ENCODE measurements at places on chromosomes 13 and 19.

GRCh38 chr19:12092956-12093355 lies 28.4 kb downstream of the ZNF844 start:
- no peak for DNase-seq

DNA sequence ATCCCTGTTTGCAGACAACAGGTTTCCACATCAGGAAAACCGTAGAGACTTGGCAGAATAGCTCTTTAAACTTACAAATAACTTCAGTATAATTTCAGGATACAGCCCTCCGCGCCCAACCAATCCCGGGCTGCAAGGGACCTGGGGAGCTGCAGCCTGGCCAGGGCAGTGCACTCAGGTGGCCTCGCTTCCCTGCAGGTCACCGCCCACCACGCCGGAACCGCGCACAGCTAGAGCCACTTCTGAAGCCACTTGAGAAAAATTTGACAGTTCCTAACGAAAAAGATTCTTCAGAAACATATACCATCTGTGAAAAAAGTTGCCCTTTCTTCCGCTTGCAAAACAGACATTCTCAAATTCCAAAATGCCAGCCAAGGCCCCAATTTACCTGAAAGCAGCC lies 11.1 kb downstream of the ZNF91 start:
- no peak for DNase-seq

GRCh38 chr13:97189928-97190327 lies 32.2 kb upstream of the MBNL2 start:
- DNase-seq: no peak

GRCh38 chr19:55623561-55623960 lies 805 bp downstream of the ZNF784 start:
- no peak for DNase-seq

- DNase-seq: no peak
These were observed 1141.8 kb downstream of the PCDH17 start for GRCh38 chr13:58773280-58773859.

DNA sequence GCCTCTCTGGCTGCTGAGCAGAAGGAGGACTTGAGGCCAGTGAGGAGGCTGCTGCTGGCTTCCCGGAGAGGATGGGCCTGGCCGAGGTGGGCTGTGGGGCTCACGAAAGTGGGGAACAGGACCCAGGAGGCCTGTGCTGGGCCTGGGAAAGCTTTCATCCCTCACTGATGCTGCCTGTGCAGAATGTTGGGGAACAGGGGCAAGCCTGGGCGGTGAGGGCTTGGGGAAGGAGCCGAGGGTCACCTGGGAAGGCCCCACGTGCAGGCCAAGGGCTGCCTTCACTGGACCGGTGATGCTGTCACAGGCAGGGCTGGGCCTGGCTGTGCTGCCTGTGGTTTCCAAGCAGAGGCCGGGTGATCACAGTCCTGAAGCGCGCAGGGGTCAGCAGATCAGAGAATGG lies 9.4 kb downstream of the AP1M1 start:
- no peak for DNase-seq

- DNase-seq: no peak
These were observed 3.7 kb upstream of the ZNRF4 start for GRCh38 chr19:5451494-5451893.

DNA sequence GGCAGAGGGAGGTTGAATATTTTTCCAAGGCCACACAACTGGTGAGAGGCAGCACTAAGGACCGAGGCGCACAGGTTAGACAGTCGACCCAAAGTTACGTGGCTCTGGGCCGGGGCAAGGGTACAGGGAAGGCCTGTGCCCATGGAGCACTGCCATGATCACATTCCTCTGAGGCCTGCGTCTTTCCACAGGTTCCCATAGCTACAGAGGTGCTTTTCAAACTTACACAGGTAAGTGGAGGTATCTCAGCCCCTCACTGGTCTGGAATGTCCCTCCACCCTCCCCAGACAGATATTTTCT lies 814 bp downstream of the ZNF211 start:
- DNase-seq: no peak

GRCh38 chr13:58858870-58859371 lies 1227.4 kb downstream of the PCDH17 start:
- no peak for DNase-seq

DNA sequence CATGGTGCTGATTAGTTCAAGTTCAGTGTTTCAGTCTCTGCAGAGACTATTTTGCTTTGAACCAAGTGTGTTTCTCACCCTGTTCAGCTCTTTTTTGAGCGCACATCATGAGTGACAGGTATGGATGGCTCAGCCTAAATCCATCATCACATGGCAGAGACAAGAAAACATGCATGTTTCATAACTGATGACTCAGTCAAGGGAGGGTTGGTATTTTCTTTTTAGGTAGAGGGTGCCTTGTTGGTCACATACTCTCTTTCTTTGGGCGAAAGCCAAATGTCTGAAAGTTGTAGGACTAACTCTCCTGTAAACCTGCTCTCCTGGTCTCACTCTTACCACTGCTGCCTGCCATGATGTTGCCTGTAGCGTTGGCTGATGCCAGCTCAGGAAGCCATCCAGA lies 48.1 kb upstream of the RAP2A start:
- no peak for DNase-seq

DNA sequence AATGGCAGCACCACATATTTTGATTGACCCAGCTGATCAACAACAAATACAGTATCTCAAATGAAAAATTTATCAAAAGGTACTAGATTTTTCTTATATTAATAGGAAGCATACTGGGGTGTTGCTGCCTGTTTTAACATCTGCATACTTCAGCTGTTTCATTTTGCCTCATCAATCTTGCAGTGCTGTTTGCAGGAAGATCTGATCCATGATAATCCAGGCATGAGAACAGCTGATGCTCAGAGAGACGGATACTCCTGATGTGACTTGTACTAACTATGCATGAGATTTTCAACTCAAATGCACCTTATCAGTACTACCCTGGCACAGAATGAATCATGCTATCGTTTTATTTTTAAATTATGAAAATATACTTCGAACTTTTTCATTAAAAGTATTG lies 2136.8 kb downstream of the PCDH9 start:
- DNase-seq: no peak

GRCh38 chr13:34993470-34993869 lies 51.4 kb downstream of the NBEA start:
- DNase-seq: no peak

DNA sequence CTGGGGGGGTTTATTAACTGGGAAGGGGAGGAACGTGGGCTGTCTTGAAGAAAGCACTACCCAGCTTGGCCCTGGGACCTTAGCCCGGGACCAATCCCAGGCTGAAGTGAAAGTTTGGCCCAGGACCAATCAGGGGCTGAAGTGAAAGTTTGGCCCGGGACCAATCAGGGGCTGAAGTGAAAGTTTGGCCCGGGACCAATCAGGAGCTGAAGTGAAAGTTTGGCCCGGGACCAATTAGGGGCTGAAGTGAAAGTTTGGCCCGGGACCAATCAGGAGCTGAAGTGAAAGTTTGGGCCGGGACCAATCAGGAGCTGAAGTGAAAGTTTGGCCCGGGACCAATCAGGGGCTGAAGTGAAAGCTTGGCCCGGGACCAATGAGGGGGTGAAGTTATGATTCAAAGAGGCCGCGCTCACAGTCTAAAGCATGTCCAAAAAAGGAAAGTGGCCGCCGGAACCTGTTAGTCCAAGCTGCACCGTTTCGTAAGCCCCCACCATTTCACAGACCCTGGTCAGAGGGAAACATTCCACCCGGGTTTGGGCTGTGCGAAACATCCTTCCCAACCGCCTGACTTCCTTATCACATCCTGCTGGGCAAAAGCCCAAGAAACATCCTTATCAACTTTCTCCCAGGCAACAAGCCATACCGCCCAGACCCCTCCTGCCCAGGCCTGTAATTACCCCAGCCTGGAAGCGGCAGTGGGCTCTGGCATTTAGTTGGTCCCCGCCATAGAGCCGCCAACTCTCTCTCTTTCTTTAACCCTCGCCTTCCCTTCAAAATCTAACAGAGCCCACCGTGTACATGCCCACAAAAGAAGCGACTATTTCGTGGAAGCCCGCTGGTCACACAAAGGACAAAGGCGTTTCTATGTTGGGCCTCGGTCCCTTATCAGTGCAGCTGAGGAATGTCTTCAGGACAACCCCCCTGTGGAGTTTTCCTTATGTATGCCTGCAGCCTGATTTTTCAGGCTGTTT lies 1.1 kb downstream of the ZNF850 start:
- peak; percentile 34 for DNase-seq

DNA sequence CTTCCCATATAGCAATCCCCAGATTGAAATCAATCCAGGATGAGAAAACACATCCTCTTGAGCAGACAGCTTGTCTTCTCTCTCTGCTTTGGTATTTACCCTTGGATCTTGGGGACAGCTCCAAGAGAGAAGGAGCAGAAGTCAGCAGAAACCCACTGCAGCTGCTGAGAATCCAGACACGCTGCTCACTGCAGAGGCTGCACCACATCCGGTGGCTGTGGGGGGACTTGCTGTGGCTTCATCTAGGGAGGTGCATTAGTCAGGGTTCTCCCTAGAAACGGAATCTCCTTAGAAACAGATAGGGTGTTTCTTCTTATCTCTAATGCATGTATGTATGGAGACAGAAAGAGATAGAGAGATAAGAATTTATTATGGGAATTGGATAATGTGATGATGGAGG lies 2.7 kb downstream of the CYP4F12 start:
- DNase-seq: no peak

DNA sequence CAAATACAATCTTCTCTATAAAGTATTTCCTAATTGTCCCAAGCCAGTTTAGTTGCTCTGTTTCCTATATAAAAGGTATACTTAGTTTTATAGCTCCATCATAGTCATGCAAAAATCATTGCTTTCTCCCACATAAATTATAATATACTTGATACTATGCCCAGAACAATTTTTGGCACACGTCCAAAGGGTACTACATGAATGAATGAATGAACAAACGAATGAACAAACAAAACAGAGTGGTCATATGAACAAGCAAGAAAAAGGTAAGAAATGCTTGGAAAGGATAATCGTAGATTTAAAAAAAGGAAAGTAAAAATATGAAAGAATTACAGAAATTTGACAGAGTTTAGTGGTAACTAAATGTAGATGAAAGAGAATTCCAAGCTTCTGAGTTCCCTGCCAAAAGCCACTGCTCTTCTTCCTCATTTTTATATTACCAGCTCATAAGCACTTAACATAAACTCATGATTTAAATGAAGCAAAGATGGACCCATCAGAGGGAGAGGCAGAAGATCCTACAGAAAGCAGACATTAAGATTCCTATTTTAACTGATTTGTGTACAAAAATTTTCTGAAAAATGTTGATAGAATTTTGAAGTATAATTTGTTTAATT lies 123.2 kb downstream of the ENOX1 start:
- no peak for DNase-seq

- DNase-seq: no peak
These were observed 60.4 kb downstream of the MYO9B start for GRCh38 chr19:17136021-17136420.

GRCh38 chr13:113283904-113284303 lies 13.1 kb upstream of the LAMP1 start:
- no peak for DNase-seq

- no peak for DNase-seq
These were observed 8.9 kb upstream of the FAM124A start for GRCh38 chr13:51213173-51213728.

DNA sequence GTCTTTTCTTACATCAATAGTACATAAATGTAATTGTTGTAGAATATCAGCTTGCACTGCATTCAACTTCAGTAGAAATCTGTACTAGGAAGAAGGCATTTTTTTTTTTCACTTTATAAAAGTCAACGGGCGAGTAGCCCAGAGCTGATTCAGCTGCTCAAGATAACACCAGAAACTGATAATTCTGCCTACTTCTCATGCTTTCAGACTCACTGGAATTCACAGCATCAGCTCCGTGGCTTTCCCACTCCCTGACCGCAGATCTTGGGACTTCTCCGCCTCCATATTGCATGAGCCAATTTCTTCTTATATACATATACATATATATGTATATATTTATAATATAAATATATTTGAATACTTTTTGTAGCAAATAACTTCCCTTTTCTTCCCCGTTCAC lies 263.1 kb upstream of the RXFP2 start:
- DNase-seq: no peak

DNA sequence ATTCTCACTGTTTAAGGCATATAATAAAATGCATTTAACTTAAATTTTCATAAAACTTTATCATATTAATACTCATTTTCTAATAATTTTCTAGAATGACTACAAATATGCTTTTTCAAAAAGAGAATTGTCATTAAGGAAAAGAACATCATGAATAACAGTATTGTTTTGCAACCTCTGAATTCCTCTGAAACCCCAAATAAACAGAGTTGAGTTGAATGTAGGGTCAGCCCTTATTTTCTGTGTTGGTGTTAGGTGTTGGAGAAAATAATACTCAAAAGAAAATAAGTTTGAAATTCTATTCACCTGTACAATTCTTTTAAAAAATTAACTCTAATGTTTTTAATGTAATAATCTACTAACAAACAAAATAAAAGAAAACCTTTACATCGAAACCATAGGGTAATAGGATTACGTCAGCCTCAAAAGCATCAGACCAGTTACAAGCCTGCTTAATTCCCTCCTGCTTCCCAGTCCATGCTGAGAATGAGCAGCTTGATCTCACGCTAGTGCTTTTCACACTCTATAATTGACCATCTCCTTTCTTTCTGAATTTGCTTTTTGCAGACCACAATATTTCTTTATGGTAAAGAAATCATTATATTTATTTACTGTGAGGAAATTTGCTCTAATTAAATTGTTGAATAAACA lies 160.9 kb downstream of the PCDH9 start:
- no peak for DNase-seq

- no peak for DNase-seq
These were observed 150.6 kb upstream of the RNF113B start for GRCh38 chr13:98327371-98328270.

DNA sequence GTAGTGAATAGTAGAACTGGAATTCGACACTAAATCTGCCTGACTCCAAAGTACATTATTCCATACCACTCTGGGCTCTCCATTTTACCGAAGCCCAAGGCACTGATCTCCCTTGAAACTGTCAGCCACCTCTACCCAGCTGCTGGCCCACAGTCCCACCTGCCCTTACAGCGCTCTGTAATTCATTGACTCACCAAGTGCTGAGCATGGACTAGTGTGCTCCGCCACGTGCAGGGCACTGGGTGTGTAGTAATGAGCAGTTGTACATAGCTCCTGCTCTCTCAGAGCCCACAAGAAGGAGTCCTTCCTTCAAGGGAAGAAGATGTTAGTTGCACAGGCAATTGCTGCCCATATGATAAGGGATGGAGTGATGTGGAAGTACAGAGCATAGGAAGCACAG lies 76.6 kb upstream of the SIAH3 start:
- DNase-seq: no peak

- DNase-seq: no peak
These were observed 360 bp downstream of the DDX39A start for GRCh38 chr19:14418856-14419105.
